Left lobe of liver (tissue), 2 donors: ENCODE measurements at places on chromosomes 16 and 17. TPM values are rescaled to one million over a fixed set of nuclear protein-coding genes. Genes with fewer than 3 reads are reported as not detected.

Gene SPN
- total RNA-seq = 1.3 TPM

Gene KRT9
- total RNA-seq = not detected

Gene PPY
- not detected for total RNA-seq

Gene SLC2A4
- 0.48 TPM for total RNA-seq

Gene XYLT1
- total RNA-seq = 0.45 TPM

Gene PNMT
- 0.45 TPM for total RNA-seq

Gene KRT33A
- not detected for total RNA-seq

Gene EVPLL
- 2.2 TPM for total RNA-seq

Gene STH
- not detected for total RNA-seq

Gene MYH10
- 22.8 TPM for total RNA-seq

Gene COQ7
- 8.4 TPM for total RNA-seq

Gene RPH3AL
- total RNA-seq = 87.4 TPM

Gene UMOD
- total RNA-seq = not detected

Gene PLEKHH3
- 27.6 TPM for total RNA-seq

Gene PLA2G10
- total RNA-seq = not detected

Gene NPTX1
- total RNA-seq = 0.25 TPM

Gene SMTNL2
- total RNA-seq = not detected

Gene GID4
- total RNA-seq = 5.6 TPM

Gene CASKIN1
- total RNA-seq = 0.05 TPM

Gene TUFM
- total RNA-seq = 177 TPM

Gene PALB2
- total RNA-seq = 4.6 TPM

Gene STAC2
- total RNA-seq = not detected

Gene COPRS
- 20.4 TPM for total RNA-seq

Gene PYY
- total RNA-seq = not detected

Gene PLEKHG4
- 0.20 TPM for total RNA-seq

Gene DNASE1
- 4.6 TPM for total RNA-seq

Gene TP53TG3
- not detected for total RNA-seq

Gene TP53I13
- total RNA-seq = 84.2 TPM

Gene MAF
- total RNA-seq = 44.0 TPM

Gene TLCD1
- 4.8 TPM for total RNA-seq

Gene CHST4
- 3.9 TPM for total RNA-seq

Gene ZNF263
- 8.4 TPM for total RNA-seq

Gene SLC35B1
- total RNA-seq = 54.5 TPM

Gene SNAI3
- 0.43 TPM for total RNA-seq
